ENCODE measurements at places on chromosomes 3 and 15.

- DNase-seq, result no peak
These were observed 37.7 kb downstream of the SYNM start for GRCh38 chr15:99142562-99142961.

GRCh38 chr15:79427781-79428598 is 4.1 kb upstream of the MINAR1 start:
- no peak for DNase-seq

- DNase-seq, result no peak
These were observed 86.3 kb upstream of the ARHGEF26 start for GRCh38 chr3:154034797-154035330.

GRCh38 chr3:42012383-42012934 is 50.6 kb upstream of the ULK4 start:
- DNase-seq, result no peak

GRCh38 chr3:75015280-75015679 is 400.8 kb upstream of the CNTN3 start:
- no peak for DNase-seq

DNA sequence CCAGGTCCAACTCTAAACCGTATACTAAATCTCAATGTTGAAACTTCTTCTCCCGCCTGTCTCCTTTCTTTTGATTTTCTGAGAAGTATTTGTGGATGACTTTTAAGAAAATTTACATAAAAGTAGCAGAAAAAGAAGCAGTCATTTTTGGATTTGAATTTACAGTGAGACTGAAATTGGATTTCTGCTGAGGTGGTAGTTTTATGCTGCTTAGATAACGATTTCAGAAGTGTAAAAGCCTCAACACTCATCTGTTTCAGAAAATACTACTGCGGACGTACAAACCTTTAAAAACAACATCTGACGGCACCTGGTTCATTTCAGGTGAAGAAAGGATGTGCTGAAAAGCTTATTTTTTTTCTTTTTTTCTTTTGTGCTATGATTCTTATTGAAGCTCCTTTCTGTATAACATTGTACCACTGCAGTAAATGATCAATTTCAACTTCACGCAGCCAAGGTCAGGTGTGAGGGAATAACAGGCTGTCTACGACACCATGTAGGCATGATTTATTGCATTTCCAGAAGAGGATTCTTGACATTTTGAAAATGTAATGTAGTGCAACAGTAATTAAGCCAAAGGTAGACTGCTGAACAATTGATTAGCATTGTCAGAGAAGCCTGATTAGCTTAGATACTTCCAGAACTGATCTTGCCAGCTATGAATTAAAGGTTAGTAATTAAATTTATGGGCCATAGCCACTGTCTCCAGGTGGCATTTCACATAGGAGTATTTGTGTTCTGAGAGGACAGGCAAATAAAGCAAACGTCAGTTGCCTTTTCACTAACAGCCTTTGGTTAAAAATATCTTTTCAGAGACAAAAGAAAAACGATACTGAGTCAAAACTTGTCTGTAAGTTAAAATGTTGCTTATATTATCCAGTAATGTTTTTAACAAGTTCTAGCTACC is 134.6 kb upstream of the KBTBD8 start:
- no peak for DNase-seq

DNA sequence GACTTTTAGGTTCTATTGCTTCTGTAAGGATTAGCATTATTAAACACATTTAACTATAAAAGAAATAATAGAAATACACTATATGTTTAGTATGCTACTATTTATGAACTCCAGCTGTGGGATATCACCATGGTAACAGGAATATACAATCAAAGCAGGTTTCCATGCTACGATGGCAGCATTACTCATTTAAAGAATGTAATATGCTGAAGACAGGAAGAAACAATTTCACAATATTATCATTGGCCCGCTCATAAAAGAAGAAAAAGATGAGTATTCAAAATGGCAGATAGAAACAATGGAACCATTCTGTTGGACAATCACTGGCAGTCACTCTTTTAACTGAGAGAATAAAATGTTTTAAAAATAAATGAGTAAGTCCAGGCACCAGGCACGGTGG is 153.4 kb downstream of the CBLB start:
- DNase-seq, result peak; percentile 7

DNA sequence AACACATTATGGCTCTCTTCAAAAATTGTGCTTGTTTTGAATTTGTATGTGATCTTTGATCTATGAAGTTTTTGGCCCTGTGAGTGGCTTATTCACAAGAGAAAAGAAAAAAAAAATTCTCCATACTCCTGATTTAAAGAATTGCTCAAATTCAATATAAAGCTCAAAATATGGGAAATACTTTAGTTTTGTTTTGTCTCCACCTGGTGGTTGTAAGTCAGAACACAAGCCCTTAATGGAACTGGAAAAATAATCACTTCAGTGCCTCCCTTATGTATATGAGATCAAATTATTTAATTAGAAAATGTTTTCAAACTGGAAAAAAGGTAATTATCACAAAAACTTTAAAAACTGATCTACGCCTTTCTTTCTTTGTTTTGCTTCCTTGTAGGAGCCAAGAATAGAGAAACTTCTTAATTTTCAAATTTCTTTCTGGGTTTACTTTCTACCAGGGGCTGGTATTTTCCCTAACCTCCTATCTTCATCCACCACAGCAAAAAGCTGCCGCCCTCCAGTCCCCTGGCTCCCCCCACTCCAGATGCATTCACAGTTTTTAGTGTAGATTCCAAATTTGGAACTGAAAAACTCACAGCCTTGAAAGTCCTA is 50.6 kb downstream of the SERP1 start:
- DNase-seq, result peak; percentile 48

DNA sequence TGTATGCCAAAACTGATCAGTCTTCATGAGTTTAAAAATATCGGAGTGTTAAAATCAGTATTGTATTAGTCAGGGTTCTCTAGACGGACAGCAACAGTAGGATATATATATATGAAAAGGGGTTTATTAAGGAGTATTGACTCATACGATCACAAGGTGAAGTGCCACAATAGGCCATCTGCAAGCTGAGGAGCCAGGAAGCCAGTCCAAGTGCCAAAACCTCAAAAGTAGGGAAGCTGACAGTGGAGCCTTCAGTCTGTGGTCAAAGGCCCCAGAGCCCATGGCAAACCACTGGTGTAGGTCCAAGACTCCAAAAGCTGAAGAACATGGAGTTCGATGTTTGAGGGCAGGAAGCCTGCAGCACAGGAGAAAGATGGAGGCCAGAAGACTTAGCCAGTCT is 391.0 kb upstream of the CADM2 start:
- no peak for DNase-seq

DNA sequence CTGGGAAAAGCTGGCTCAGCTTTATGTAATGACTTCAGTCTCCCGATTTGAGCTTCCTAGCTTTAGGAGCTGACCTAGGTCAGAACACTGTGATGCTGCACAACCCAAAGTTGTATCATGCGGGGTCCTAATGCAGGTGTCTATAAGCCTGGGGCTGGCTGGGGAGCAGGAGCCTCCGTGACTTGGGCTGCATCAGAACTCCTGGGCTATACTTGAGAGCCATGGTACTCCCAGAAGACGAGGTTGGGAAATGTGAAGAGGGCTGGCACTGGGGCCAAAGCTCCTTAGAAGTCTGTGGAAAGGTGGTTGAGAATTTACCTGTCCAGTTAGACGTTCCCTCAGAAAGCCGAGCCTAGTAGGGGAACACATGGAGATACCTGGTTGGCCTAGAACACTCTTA is 57.0 kb downstream of the BSN start:
- no peak for DNase-seq

- DNase-seq, result no peak
These were observed 96.5 kb upstream of the LMCD1 start for GRCh38 chr3:8405144-8405543.

- no peak for DNase-seq
These were observed 301.8 kb upstream of the MCTP2 start for GRCh38 chr15:93929375-93930094.

DNA sequence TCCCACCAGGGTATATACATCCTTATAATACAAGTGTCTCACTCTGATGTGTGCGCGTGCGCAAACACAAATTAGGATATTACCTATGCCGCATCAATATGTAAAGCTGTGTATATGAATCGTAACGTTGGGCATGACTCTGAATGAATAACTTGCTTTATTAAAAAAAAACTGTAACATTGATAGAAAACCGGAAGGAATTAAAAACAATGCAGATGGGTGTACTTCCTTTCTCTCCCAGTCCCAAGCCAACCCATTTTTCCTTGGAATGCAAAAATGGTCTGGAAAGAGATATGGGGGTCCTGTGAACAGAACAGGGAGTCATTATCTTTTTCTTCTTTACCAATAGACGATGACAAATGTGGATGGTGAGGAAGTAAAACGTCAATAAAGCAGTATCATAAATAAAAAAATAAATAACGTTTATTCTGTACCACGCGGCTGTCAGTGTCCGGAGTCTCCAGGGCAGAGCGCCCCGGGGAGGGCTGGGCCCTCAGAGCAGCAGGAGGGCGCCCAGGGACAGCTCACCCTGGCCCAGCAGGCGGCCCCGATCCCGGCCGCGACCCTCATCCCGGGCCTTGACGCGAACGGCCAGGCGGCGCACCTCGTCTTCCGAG is 1.6 kb downstream of the C2CD4B start:
- no peak for DNase-seq

DNA sequence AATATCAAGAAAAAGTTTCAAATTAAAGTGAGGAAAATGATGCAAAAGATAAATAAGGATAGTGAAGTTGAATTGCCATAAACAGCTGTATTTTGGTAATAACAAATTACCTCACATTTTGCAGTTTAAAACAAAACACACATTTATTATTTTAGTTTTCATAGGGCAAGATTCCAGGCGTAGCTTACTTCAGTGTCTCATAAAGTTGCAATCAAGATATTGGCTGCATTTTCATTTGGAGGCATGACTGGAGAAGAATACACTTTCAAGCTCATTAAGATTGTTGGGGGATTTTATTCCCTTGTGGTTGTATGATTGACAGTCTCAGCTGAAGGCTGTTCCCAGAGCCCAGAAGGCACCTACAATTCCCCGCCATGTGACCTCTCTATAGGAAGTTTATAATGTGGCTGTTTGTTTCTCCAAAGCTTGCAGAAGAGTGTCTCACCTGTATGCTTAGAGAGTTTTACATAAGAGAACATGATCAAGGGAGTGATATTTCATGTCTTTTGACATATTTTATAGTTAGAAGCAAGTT is 151.4 kb downstream of the OTOL1 start:
- DNase-seq, result no peak

DNA sequence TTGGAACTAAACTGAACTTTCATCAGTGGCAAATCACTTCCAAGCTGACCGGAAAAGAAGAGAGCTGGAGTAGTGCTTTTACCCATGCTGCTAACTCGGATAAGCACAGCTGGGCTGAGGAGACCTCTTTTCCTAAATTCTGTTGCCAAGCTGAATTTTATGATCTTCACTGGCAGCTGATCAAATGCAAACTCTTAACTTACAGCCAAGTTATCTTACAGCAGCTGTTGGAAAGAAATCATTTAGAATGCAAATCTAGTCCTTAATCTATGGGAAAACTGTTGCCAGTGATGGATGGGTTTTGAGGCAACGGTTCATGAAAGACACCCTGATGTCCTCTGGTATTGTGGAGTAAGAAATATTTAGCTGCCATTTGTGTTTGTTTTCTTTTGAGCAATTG is 216.5 kb downstream of the ZNF385D start:
- no peak for DNase-seq

GRCh38 chr3:167397826-167398225 is 17.7 kb upstream of the ZBBX start:
- no peak for DNase-seq

DNA sequence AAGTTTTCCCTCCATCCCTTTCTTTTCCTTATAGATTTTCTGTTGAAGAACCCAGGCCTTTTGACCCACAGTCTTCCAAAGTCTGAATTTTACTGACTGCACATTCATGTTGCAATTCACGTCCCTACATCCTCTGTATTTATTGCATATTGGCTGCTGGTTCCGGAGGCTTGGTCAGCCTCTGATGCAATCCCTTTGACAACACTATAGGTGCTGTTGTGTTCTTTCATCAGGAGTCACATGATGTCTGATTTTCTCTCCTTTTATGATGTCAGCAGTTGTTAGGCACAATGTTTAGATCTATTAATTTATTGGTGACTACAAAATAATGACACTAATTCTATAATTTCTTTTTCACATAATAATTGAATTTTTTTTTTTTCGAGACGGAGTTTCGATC is 8.7 kb downstream of the CYP1A1 start:
- DNase-seq, result no peak

DNA sequence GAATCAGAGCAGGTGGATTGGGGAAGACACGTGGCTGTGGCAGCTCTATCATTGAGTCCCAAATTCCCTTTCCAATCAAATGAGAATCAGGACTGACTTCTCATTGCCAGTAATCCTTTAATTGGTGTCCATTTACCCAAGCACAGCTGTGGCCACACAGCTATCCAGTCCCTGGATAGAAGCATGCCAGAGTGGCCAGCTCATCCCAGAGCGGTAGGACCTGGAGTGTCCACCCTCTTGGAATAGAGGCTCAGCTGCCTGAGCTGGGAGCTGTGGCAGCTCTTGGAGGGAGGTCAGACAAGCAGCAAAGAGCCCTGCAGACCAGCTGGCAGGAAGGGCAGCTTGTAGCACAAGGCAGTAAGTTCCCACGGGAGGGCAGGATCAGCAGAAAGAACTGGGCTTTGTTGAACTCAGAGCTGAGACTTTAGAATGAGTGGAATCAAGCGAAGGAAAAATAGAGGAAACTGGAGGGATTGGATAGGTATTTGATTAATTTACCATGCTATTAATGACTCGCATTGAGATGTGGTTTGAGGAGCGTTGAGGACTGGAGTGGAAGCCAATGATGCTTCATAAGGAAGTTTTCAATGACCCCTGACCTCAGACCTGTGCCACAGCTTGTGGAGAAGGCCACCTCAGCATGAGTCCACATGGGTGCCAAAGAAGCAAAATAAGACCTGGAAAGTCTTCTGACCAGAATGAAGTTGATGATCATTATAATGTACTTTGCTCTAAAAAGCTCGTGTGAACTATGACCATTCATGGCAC is 6.9 kb upstream of the ALPK3 start:
- DNase-seq, result no peak
